Stimulated activated CD4-positive, alpha-beta T cell treated with anti-CD3 and anti-CD28 coated beads, TNF-alpha, amount 100 ng/mL, for 4 hours (primary cell): ENCODE measurements at places on chromosomes 6 and 20.

DNA sequence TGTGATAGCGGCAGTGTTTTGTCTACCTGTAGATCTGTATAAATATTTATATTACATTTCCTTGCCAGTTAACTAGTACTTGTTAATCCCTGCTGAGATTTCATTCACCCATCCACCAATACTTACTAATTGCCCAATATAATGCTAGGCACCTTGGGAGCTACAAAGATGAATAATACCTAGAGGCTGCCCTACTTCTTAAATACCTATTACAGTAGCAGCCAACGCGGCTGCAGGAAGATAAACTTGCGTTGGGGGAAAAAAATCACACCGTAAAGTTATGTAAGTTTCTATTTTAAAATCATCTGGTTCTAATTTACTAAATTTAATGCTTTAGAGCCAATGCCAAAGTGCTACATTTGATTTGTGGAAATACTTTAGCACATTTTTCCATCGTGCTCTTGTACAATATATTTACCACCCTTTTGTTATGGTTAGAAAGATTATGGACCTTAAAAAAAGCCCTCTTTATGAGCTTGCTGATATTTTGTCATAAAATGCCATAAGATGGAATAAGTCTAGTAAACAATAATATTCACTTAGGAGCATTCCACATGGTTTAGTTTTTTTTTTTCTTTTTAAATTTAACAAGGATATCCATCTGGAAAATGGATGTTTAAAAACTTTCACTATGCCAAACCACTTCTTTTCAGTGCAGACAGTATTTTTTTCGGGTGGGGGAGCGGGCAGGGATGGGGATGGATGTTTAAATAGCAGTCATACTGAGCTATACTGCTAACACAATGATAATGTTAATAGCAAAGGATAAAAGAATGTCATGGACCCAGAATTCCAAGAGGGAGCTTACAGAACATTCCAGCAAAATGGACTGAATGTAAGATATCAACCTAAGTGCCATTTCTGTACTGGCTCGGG is 13.2 kb upstream of the NEDD9 start:
- DNase-seq: no peak

- no peak for DNase-seq
These were observed 542.1 kb upstream of the MAN1A1 start for GRCh38 chr6:119891644-119892043.

DNA sequence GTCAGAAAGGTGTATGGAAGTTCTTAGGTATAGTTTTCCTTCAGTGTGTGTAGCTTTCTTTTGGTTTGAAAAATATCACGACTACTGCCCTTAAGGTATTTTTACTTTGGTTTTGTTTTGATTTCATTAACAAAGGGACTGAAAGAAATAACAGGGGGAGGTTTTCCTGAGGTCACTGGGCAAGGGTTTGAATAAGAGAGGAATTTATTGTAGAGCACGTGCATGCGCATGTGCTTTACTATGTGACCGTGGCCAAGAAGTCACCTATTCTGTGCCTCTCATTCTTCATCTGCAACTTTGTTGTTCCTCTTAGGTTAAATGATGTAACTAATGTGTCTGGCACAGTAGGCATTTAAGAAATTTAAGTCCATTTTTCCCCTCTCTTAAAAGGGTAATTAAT is 4.1 kb upstream of the MAN1A1 start:
- DNase-seq: no peak

GRCh38 chr20:40636486-40636885 is 52.5 kb downstream of the MAFB start:
- DNase-seq: no peak

GRCh38 chr6:56551409-56552120 is 91.1 kb downstream of the DST start:
- no peak for DNase-seq

- no peak for DNase-seq
These were observed 2.1 kb upstream of the NRN1 start for GRCh38 chr6:6008648-6009421.

DNA sequence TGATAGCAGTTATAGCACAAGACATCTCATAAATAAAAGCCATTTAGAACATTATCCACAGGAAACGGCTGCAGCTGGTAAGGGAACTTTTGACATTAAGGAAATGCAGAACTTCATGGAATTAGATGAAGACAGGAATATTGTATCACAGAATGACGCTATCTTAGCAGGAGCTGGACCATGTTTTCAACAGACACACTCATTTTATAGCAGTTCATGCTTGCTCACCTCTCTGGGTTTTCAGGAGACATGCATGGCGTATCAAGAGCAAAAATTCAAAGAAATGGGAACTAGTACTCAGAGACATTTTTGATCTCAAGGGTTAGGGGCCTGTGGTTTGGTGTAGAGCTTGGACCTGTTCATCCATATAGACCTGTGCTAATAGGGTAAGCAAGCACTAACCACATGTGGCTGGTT is 125.0 kb downstream of the FYN start:
- DNase-seq: no peak

GRCh38 chr20:62357187-62357667 is 9.9 kb downstream of the LAMA5 start:
- no peak for DNase-seq

DNA sequence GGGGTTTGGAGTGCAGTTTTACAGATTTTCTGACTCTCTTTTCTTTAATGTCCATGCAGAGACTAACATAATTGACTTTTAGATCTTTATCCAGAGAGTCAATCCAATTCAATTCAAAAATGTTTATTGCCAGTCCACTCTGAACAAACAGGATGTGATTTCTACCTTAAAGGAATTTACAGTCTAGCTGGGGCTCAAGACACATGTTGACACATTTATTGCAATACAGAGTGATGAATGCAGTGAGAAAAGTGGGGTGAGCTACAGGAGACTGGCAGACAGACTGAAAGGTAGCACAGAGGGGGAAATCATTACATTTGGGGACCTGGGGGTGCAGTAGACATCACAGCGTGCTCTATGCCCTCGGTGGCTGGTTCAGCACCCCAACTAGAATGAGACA is 193.9 kb downstream of the SLC24A3 start:
- DNase-seq: no peak

GRCh38 chr20:18645196-18645745 is 57.4 kb downstream of the DTD1 start:
- DNase-seq: no peak

DNA sequence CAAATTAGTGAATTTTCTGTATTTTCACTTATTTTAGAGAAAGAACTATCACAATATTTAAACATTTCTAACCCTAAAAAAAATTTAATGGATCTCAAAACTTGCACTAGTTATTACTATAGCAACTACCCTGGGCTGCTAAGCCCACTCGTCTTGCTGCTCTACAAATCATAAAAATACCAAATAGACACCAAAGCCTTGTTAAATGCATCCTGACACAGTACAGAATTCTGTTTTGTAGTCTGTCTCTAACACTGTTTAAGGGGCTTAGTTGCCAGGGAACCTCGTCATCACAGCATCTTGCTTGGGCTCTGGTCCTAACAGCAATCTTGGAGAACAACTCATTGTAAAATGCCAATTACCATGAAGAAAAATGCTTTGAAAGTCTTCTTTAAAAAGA is 56.9 kb upstream of the MBOAT1 start:
- DNase-seq: no peak

- no peak for DNase-seq
These were observed 269.3 kb downstream of the TBC1D7 start for GRCh38 chr6:13059026-13059425.

GRCh38 chr6:31465185-31465536 is 32.8 kb upstream of the MICB start:
- no peak for DNase-seq

- no peak for DNase-seq
These were observed 382.6 kb downstream of the SMOC2 start for GRCh38 chr6:168823397-168824212.
